ENCODE measurements at places on chromosomes 11 and 22. TPM values are rescaled to one million over a fixed set of nuclear protein-coding genes. Genes with fewer than 3 reads are reported as not detected.

KCNA4 gene
- total RNA-seq, result not detected

MFNG gene
- total RNA-seq, result 34.9 TPM

DNAJB7 gene
- 5.2 TPM for total RNA-seq

NUDT22 gene
- 145 TPM for total RNA-seq

- no peaks in the 10 kb centered on the region for H3K36me3 ChIP-seq
- H3K27me3 ChIP-seq, result no peaks in the 10 kb centered on the region
- no peak for DNase-seq
- no peak overlapping the region for H3K4me3 ChIP-seq
- no peak overlapping the region for H3K27ac ChIP-seq
Measured at GRCh38 chr11:82701847-82702520, 31.7 kb downstream of the FAM181B start.

DNA sequence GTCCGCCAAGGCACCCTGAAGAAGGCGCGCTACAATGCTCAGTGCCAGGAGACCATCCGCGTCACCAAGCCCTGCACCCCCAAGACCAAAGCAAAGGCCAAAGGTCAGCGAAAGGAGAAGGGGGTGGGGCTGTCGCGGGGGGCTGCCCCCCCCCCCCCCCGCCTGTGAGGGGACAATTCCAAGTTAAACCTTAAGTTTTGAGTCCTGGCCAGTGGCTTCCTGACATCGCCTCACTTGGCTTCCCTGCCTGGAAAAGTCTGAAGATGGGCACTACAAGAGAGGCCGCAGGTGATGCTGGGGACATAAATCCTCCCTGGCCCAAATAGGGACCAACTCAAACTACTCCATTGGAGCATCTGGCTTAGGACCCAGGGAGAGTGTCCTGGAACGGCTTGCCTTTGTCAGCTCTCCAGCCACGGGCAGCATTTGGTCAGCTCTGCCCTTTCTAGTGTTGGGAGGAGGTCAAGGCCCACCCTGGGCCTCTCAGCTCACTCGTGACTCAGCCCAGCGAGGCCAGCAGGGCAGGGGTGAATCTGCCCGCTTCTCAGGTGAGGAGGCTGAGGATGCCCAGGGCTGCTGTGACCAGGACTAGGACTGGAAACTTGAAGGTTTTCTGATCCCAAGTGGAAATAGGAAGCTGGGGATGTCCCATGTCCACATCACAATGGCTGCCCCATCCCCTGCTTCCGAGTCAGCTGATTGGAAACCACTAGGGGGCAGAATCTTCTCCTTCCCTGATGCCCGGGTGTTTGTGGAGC is 1.4 kb downstream of the MDK start:
- H3K4me1 ChIP-seq, result peaks cover 45% of the 10 kb centered on the region
- peak overlapping the region; percentile 54 for H3K4me3 ChIP-seq
- H3K27me3 ChIP-seq, result no peaks in the 10 kb centered on the region
- H3K36me3 ChIP-seq, result no peaks in the 10 kb centered on the region
- no peak for DNase-seq

- peaks cover 5% of the 10 kb centered on the region for H3K4me1 ChIP-seq
- peak overlapping the region; percentile 62 for H3K4me3 ChIP-seq
- peak overlapping the region; percentile 80 for H3K27ac ChIP-seq
- H3K36me3 ChIP-seq, result no peaks in the 10 kb centered on the region
- DNase-seq, result peak; percentile 92
Measured at GRCh38 chr22:44025171-44026065, 1.3 kb downstream of the PARVB start.

DNA sequence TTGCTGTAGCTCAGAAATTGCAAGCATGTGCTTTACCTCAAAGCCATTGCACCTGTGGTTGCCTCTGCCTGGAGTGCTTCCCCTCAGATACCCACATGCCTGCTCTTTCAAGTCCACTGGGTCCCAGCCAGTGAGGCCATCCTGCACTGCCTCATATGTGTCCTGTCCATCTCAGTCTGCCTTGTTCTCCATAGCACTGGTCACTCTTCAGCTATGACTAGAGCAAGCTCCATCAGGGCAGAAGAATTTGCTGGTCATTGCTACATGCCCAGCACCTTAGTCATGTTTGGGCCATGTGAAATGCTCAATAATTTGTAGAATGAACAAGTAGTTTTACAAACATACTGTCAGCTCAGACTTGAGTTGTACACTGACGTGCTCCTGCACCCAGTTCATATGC is 64.4 kb upstream of the HORMAD2 start:
- no peaks in the 10 kb centered on the region for H3K36me3 ChIP-seq
- H3K4me3 ChIP-seq, result no peak overlapping the region
- DNase-seq, result no peak
- H3K27me3 ChIP-seq, result no peaks in the 10 kb centered on the region

DNA sequence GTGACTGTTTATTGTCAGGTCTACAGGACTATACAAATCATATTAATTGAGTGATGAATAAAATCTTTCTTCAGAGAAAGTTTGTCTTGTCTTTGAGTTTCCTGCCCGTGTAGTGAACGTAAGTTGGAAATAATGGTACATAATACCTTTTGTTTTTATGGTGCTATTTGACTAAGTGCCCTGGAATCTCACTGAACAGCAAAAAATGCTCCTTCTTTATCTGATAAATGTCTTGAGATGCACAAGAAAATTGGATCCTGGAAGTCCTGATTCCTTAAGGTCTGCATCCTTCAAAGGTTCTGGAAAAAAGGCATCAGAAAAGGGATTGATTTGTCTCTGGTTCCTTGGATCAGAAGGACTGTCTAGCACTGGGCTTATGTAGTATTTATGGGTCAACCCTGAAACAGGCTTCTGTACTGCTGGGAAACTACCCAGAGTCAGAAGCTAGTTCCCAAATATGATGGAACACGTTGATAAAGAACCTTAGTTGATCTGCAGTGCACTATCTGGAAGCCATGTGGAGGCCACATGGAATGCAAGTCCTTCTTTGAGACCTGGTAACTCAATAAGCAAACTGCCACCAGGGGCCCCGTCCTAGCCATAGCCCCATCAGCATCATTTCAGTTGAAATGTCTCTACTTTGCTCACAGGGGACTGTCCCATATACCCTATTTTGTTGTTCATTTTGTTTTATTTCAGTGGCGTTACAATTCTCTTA is 100.6 kb upstream of the CD44 start:
- no peaks in the 10 kb centered on the region for H3K4me1 ChIP-seq
- no peak overlapping the region for H3K27ac ChIP-seq
- H3K27me3 ChIP-seq, result no peaks in the 10 kb centered on the region
- no peak for DNase-seq

GRCh38 chr11:134359646-134360045 is 27.9 kb downstream of the GLB1L2 start:
- DNase-seq, result peak; percentile 5
- no peaks in the 10 kb centered on the region for H3K27me3 ChIP-seq
- no peak overlapping the region for H3K4me3 ChIP-seq
- H3K4me1 ChIP-seq, result no peaks in the 10 kb centered on the region

DNA sequence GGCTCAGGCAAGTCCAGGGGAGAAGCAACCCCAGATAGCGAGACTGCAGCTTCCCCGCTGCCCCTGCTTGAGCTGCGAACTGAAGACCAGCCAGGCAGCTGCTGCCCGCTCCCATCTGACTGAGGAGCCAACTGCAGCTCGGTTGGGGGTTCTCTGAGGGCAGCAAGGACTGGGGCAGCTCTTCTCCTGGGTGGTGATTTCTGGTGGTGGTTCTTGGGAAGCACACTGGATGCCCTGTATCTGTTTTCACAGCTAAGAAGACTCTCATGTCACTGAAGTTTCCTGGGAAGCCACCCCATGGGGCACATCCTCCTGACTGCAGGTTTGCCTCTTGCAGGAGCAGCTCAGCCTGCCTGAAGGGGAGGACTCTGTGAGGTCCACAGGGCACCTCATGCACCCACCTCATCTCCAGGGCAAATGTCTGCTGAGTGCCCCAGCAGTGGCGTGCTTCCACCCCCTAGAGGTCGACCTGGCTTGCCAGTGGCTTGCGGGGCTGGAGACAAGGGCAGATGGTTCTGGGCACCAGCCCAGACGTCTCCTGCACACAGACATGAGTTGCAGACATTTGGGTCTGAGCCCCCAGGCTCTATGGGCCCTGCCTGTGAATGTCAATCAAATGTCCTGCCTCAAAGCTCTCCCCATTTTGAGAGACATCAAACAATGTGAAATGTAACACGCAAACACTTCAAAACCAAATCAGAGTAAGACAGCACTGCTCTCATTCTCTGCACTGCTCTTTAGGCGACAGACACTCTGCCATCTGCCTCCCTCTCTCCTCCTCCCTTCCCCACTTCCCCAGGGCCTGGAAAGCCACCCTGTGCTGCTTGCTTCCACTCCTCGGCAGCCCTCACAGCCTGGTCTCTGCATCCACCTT is 800.9 kb downstream of the BRD1 start:
- no peak overlapping the region for H3K4me3 ChIP-seq
- no peak overlapping the region for H3K27ac ChIP-seq
- H3K27me3 ChIP-seq, result no peaks in the 10 kb centered on the region
- no peak for DNase-seq
- no peaks in the 10 kb centered on the region for H3K4me1 ChIP-seq

- H3K27ac ChIP-seq, result peak overlapping the region; percentile 77
- H3K36me3 ChIP-seq, result no peaks in the 10 kb centered on the region
- no peaks in the 10 kb centered on the region for H3K27me3 ChIP-seq
- no peak overlapping the region for H3K4me3 ChIP-seq
- no peak for DNase-seq
Measured at GRCh38 chr22:47129902-47130635, 367.6 kb downstream of the TBC1D22A start.

DNA sequence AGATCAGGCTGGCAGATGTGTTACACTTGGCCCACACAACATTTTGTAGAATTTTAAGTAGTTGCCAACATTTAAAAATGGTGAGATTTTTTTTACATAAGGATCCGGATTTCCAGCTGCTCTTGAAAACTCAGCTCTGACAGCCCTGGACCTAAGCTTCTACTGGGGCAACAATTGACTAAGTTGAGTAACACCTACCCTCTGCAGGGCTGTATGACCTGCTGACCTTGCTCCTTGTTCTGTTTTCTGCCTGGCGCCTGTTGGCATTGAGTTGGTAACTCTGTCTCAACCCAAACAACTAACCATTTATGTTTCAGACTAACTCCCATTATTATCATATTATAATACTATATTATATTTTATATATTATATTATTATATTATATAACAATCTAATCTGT is 21.1 kb upstream of the LRRC55 start:
- no peaks in the 10 kb centered on the region for H3K4me1 ChIP-seq
- DNase-seq, result no peak
- no peak overlapping the region for H3K4me3 ChIP-seq
- H3K36me3 ChIP-seq, result no peaks in the 10 kb centered on the region
- H3K27ac ChIP-seq, result no peak overlapping the region
- no peaks in the 10 kb centered on the region for H3K27me3 ChIP-seq

GRCh38 chr11:121534131-121535093 is 81.6 kb upstream of the SORL1-AS1 start:
- peaks cover 39% of the 10 kb centered on the region for H3K36me3 ChIP-seq
- H3K27me3 ChIP-seq, result no peaks in the 10 kb centered on the region
- H3K4me1 ChIP-seq, result no peaks in the 10 kb centered on the region
- H3K4me3 ChIP-seq, result no peak overlapping the region
- no peak for DNase-seq
- H3K27ac ChIP-seq, result no peak overlapping the region

GRCh38 chr11:97974798-97975498 is 1045.8 kb upstream of the CNTN5 start:
- H3K36me3 ChIP-seq, result no peaks in the 10 kb centered on the region
- H3K4me3 ChIP-seq, result no peak overlapping the region
- DNase-seq, result no peak
- H3K4me1 ChIP-seq, result no peaks in the 10 kb centered on the region
- H3K27me3 ChIP-seq, result no peaks in the 10 kb centered on the region

GRCh38 chr11:35083431-35084238 is 55.3 kb upstream of the CD44 start:
- DNase-seq, result peak; percentile 74
- H3K27ac ChIP-seq, result peak overlapping the region; percentile 81
- no peaks in the 10 kb centered on the region for H3K36me3 ChIP-seq

DNA sequence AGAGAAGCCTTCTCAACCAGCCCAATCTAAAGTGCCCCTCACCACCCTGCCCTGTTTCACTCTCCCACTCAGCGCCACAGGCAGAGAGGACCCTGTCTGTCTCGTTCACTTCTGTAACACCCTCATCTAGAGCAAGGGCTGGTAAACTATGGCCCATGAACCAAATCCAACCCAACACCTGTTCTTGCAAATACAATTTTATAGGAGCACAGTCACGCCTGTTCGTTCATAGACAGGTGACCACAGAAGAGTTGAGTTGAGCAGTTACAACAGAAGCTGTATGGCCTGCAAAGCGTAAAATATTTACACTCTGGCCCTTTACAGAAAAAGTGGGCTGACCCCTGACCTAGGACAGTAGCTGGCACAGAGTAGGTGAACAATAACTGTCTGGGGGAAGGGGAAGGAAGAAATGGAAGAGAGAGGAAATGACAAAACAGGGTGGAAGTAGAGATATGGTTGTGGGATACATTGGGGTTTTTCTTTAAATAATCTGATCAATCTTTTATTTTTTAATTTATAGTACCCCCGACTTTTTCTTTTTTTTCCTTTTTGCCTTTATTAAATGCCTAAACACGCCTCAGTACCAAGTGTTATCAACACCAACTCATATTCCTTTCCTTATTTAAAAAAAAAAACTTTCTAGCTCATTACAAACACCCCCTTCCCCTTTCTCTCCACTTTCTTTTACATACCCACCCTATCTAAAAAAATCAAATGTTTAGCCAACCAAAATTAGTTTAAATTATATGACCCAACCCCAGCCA is 20.9 kb downstream of the SERPIND1 start:
- H3K27me3 ChIP-seq, result no peaks in the 10 kb centered on the region
- DNase-seq, result no peak
- no peaks in the 10 kb centered on the region for H3K4me1 ChIP-seq

DNA sequence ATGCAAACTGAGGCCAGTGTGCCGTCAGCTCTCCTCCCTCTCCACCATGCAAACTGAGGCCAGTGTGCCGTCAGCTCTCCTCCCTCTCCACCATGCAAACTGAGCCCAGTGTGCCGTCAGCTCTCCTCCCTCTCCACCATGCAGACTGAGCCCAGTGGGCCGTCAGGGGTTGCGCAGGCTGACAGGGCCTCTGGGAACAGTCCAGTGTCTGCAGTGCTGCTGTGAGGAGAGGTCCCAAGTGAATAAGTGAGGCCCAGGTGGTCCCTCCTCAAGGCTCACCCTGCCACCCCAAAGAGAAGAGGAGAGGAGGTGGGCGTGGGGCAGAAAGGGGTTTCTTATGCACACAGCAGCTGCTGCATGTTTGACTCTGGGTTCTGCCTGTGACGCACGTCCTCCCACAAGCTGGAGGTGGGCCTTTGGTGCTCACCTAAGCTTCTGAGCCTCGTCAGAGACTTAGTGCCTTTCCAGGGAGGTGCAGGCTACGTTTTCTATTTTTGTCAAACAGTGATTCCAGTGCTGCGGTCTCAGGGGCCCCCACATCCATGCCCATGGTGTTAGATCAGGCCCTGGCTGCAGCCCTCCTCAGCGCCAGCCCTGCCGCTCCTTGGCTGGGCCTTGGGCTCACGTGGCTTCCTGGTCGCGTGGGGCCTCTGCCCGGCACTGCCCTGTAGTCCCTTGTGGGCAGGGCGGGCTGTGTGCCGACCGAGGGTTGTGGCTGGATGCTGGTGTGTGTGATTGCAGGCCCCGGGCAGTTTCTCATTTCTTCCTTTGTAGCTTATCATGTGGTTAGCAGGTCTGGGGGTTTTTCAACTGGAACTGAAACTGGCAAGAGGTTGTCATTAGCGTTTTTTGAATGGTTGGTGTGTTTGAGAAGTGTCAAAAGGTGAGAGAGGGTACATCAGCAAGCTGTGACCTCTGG is 7.1 kb downstream of the TPCN2 start:
- no peaks in the 10 kb centered on the region for H3K27me3 ChIP-seq
- H3K4me3 ChIP-seq, result no peak overlapping the region
- peak; percentile 66 for DNase-seq
